ENCODE measurements at places on chromosomes 6 and 20.

DNA sequence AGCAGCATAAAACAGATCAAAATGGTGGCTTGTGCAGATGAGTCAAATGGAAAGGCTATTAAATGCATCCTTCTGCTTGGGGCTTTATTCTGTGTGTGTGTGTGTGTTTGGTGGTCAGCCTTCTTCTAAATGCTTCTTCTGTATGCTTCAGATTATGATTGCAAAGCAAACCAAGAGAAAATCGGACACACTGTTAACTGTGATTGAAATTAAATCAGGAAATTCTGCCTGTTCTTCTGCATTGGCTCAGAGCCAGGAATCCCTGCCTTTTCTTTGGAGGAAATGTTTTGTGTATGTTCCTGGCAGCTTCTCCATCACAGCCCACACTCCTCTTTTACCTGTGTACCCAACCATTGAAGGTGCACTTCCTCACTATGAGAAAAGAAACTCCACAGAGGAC is 22.3 kb upstream of the PDE10A start:
- DNase-seq: no peak

DNA sequence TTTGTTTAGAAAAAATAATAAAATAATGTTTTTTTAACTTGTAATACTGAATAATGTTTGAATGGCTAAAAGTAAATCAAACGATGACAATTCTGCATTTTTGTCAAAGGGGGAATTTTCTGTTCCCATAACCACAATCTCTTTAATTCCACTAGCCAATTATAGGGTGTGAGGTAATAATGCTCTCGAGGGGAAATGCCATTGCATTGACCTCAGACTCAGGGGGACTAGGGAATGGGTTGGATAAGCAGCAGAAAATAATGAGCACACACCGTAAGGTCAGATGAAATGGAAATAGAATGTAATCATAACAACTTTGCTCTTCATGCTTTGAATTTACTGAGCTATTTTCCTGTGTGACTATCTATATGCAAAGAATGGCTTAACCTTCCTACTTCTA is 584.7 kb downstream of the RFPL4B start:
- no peak for DNase-seq

GRCh38 chr6:37103169-37104039 is 66.5 kb upstream of the PIM1 start:
- no peak for DNase-seq

GRCh38 chr6:150134280-150134920 is 8.4 kb upstream of the PPP1R14C start:
- DNase-seq: no peak

- no peak for DNase-seq
Measured at GRCh38 chr6:39114388-39114703, 640 bp downstream of the SAYSD1 start.

GRCh38 chr6:148700741-148701311 is 46.0 kb upstream of the UST start:
- no peak for DNase-seq

DNA sequence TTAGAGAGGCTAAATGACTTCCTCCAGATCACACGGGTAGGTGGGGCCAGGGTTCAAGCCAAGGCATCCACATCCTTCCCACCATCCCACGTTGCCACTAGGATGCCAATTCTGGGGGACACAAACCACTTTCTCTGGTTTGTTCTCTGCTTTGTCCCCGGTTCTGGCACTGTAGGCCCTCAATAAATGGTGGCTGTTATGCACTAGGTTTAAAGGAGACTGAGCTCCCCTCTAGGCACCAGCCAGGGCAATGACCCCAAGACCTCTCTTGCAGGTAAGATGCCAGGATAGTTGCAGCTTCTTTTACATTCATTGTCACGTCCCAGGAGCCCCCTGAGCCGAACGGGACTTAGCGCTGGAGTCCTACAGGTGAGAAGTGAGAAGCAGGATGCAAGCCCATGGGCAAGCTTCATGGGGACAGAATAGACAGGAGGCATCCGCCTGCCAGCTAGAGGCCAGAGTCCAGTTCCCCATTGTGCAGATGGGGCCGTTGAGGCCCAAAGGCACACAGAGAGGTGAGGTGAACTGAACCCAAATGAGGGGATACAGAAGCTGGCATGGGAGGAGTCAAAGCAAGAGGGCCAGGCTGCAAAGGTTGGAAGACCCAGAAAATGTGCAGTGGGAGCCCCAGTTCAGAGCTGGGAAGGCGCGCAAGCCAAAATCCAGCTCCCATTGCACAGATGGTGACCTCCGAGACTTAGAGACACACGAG is 677 bp downstream of the PXMP4 start:
- no peak for DNase-seq

DNA sequence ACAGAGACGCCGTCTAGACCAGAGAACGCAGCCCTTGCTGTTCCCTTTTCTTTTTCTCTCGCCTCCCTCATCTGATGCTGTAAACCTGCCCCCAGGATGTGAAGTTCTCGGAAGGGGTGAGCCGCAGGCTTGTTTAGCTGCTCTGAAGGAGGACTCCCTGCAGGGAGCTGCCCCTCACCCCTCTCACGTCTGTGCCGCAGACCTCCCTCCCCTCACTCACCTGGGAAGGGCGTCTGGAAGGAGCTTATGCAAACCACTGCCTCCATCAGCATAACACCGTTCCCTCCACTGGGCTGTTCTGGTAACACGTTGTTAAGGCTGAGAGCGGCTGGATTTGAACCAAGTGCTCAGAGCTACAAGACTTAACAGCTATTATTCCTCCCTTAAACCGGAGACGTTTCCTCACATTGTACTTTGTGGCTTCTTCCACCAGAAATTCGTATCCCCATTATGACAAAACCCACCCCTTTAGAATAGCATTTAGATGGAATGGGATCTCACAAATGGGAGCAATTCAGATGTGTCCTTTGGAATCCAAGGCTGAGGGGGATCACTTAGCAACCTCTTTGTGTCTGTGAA is 99.8 kb downstream of the SMOC2 start:
- no peak for DNase-seq

GRCh38 chr6:125123468-125124048 is 30.0 kb upstream of the TPD52L1 start:
- DNase-seq: no peak

DNA sequence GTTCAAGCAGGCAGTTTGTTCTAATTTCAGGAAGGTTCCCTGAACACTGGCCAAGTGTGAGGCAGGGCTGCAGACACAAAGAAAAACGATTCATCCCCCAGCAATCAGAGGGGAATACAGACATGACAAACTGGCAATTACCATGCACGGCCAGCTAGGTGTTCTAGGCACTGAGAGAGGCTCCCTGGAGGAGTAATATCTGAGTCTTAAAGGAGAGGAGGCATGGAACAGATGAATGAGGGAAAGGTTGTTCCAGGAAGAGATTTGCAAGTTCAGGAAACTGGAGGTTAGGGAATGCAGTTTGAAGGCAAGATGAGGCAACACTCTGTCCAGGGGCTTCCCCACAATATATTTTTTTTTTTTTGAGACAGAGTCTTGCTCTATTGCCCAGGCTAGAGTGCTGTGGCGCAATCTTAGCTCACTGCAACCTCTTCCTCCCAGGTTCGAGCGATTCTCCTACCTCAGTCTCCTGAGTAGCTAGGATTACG is 11.1 kb downstream of the RRAGD start:
- DNase-seq: no peak

DNA sequence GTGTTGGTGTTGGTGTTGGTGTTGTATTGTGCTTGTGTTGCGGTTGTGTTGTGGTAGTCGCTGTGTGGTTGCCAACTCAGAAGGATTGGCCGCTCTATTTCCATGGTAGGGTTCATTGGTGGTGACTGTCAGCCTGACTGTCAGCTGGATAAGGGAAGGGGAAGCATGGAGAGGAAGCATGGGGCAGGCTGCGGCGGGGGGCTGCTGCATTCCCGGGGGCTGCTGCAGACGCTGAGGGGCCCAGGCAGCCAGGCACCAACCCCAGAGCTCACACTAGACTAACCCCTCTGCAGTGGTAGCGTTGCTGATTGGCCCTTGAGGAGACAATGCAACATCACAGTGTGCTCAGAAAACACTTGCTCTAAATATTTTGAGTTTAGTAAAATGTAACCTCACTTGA is 199.2 kb downstream of the SMOC2 start:
- no peak for DNase-seq

DNA sequence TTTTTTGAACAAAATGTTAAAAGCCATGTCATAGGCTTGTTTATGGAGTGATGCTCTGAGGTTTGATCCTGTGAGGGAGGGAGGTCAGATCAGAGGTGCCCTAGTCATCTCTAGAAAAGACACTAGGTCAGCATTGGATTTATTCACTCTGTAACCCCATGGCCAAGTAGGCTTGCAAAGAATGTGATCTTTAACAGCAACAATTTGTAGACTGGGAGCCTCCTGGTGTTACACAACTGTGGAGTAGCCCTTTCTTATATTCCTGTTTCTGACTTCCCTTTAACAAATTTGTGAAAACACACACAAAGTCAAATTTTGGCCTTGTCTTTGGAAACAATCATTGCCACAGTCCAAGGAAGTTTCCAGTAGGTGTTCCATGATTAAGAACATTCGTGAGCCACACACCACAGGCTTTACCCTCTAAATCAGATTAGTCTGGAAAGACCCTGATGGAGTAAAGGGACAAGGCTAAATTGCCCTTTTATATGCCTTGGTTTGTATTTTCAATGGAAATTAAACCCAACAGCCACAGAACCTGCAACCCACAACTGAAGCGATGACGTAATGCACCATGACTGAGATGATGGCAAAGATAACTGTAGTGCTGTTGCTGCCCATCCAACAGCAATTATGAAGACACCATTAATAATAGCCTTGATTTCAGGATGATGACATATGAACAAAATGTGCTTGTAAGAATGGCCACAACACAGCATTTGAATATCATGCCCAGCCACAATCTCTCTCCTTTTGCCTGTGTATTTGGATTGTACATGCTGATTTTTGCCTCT is 22.1 kb downstream of the SCP2D1 start:
- DNase-seq: no peak

DNA sequence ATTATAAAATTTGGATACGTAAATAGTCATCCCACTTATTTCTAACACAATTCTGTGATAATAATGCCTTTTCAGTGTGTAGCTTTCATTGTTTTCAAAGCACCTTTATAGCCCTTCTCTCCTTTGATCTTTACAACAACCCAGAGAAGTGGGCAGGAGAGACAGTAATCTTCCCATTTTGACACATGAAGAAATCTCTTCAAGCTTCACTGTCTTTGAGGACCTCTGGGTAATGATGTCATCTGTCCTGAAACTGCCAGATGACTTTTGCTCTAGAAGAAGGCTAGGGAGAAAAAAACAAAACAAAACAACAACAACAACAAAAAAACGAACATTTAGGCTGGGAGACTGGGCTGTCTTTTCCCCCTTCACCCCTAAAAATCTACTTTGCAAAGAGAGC is 203.0 kb downstream of the KCNQ5 start:
- no peak for DNase-seq

GRCh38 chr20:56636716-56637115 is 7.6 kb downstream of the TFAP2C start:
- DNase-seq: no peak

DNA sequence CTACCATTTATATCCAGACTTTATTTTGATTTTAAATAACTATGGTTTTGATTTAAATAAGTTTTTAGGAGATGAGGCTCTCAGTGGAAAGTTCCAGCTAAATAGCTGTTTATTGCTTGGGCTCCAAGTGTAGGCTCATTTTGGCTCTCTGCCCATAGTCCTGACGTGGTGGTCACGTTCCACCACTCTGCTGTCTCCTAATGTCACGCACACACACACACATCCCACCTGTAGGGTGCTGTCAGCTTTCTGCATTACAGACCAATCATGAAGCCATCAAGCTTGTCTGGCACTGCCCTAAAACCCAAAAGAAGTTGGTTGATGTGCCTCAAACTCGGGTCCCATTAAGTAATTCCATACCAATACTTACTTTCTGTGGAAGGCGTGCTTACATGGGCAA is 45.4 kb downstream of the PANK2 start:
- no peak for DNase-seq

DNA sequence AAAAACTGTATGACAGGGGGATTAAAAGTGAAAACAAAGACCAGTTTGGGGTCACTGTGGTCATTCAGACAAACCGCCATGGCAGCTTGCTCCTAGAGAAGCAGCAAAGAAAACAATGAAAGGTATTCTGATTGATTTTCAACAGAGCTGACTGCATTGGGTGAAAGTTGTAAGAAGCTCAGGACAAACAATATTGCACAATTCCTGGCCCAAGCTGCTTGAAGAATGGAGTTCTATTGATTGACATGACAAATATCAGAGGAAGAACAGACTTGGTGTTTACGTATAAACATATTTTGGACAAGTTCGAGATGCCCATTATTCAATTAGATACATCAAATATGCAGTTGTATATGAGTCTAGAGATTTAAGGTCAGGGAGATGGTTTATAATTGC is 62.0 kb downstream of the TRIM38 start:
- no peak for DNase-seq

- DNase-seq: no peak
Measured at GRCh38 chr6:55516736-55517135, 62.3 kb downstream of the HMGCLL1 start.

DNA sequence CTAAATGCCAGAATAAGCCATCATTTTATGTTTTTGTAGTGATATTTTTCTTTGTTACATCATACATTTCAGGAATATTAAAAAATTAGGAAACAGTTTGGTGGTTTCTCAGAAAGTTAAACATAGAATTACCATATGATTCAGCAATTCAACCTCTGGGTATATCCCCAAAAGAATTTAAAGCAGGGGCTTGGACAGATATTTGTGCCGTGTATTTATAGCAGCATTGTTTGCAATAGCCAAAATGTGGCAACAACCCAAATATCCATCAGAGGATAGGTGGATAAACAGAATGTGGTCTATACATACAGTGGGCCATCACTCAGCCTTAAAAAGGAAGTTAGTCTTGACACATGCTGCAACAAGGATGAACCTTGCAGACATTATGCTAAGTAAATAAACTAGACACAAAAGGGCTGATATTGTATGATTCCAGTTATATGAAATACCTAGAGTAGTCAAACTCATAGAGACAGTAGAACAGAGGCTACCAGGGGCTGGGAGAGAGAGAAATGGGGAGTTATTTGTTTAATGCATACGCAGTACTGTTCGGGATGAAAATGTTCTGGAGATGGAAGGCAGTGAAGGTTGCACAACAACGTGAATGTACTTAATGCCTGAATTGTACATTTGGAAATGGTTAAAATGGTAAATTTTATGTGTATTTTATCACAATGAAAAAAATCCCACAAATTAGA is 18.9 kb upstream of the TRAF3IP2 start:
- DNase-seq: no peak
